ENCODE measurements at places on chromosomes 7 and 10.

GRCh38 chr10:24778298-24778697, 54.6 kb upstream of the ARHGAP21 start:
- DNase-seq = no peak

DNA sequence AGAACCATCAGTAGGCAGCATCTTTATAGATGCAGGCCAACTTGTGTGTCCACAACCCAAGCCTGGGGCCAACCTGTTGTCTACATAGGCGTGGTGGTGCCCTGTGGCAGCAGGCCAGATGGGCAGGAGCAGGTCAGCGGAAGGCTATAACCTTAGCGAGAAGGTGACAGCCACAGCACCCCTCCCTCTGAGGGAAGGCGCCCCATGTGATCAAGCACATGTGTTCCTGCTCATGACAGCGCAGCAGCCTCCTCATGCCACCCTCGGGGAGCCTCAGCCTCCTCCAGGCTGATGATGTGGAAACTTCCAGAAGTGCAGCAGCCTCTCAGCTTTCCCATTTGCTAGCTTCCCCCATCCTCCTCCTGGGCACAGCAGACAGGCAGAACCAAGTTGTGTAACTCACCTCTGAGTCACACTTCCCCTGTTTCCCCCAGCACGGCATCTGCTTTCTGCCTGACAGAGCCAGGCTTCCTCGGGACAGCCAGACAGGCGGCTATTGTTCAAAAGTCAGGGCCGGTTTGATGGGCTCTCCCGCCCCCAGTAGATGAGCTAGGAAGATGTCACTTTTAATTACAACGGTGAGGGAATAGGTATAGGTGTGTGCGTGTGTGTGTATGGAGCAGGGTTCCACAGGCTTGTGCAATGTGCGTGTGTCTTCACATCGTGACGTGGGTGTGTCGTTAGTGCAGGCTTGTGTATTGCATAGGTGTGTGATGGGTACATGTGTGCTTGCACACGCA, 312.0 kb upstream of the ZMIZ1 start:
- peak; percentile 97 for DNase-seq

DNA sequence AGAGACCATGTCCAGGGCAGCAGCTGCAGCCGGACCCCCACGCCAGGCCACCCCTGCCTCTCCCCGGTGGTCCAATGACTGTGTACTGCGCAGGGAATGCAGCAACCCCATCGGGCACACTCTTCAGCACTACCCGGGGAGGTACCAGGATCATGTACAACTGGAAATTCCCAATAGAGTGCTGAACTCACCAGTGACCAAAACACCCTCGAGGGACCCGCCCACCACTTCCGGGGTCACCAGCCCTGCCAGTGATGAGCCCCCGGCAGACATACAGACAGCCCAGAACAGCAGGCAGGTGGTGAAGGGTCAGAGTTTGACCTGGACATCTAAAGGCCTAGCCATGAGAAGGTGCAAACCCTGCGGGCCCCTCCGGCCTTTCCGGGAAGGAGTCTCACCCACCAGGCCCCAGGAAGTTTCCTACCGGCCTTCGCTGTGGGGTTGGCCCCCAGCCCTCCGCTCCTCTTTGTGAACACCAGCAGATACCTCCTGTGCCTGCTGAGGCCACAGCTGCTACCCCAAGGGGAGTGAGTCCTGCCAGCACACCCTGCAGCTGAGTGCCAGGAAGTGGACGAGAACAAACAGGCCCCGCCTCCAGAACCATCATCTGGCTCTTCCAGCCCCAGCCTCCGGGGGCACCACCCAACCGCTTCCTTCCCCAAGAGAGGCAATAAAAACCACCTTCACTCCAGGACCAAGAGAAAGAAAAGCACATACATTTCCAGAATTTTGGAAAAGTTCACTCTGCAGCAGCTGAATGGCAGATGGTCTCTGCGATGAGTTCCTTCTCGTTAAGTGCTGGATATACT, 5.0 kb upstream of the ANKRD61 start:
- DNase-seq = peak; percentile 4

GRCh38 chr10:72597897-72598296, 28.0 kb downstream of the MICU1 start:
- DNase-seq = no peak

GRCh38 chr10:17115683-17116082, 13.9 kb downstream of the CUBN start:
- DNase-seq = peak; percentile 23

DNA sequence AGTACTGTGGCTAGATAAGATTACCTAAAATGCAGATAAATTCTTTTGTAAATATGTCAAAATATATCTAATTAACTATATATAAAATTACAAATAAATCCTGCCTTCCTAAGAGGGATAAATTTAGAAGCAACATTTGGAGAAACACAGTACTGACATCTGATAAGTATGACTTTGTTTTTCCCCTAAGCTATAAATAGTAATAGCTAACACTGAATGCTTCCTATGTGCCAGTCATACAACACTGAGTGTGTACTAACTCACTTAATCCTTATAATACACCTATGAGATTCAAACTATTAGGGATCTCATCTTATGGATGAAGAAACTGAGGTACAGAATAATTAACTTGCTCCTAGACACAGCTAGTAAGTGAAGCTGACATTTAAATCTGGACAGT, 733.4 kb downstream of the MAGI2 start:
- DNase-seq = no peak

- no peak for DNase-seq
These were observed 354 bp upstream of the FERD3L start for GRCh38 chr7:19145434-19146115.

DNA sequence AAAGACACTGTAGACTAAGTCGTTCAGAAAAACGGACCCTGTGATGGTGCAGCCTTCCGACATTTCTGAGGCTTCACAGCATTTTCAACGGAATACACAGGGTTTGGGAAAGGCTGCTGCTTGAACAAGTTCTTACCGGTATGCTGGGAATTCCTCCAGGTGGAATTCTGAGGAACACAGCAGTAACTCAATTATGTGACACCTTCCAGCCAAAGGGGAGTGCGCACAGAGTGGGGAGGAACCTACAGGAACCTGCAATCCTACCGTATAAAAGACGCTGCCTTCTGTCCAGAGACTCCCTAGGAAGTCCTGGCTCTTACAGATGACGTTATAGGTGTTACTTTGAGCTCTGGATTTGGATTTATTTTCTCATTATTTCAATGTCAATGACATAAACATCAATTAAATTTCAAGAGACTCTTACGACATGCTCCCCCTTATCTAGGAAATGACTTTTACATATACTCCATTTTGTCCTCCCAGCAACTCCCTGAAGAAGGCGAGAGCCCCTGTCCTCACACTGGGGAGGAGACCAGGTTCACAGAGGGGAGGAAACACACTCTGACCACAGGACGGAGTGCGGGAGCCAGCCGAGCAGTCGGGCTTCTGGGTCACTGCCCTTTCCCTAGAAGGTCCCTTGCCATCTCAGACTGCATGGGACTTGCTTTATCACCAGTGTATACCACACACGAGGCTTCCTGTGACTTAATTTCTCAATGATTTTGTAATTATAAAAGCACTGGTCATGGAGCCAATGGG, 27.9 kb downstream of the VIPR2 start:
- DNase-seq = no peak

GRCh38 chr10:27661514-27662286, 83.9 kb downstream of the MKX start:
- peak; percentile 67 for DNase-seq

All from fibroblast of lung (primary cell).